ENCODE measurements at places on chromosomes 4 and X. TPM values are rescaled to one million over a fixed set of nuclear protein-coding genes. Genes with fewer than 3 reads are reported as not detected.

The ADH7 gene
- polyA plus RNA-seq, result 0.60 TPM

The FRG2 gene
- not detected for polyA plus RNA-seq

DNA sequence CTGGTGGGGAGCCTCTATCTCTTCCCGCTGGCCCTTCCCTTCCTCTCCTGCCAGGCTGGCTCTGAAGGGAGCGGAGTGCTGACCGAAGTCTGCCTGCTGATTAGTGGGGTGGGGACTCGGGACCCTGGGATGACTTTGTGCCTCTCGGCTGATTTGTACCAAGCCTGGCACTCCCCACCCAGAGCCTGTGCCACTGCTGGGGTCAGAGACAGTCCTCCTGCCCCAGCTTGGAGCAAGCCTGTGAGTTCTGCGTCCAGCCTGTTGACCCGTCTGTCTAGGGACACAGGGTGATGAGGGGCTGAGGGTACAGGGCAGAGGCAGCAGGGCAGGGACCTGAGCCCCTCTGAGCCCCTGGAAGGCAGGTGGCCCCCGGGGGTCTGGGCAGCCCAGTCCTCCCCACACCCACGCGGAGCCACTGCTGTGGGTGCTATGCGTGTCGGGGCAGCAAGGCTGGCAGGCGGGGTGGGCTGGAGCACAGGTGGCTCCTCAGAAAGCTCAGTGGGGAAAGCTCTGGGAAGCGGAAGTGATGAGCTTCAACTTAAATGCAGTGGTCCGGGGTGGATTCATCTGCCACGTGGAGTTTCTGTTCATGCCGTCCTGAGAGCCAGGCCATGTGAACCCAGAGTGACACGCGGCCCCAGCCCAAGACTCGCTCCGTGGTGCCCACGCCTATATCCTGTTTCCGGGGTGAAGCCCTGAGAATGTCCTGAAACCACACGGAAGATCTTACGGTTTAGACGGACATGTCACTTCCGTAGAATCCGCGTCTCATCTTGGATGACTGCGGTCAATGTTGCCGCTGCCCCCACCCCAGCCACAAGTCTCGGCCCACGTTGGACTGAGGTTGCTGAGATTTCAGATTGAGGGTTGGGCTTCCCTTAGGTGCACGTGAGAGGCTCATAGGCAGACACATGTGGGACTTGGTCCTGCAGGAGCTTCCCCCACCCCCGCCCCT lies 21.1 kb upstream of the UVSSA start:
- no peaks in the 10 kb centered on the region for H3K4me1 ChIP-seq
- H3K4me3 ChIP-seq, result no peak overlapping the region
- no peaks in the 10 kb centered on the region for H3K27me3 ChIP-seq
- H3K36me3 ChIP-seq, result peaks cover 29% of the 10 kb centered on the region

DNA sequence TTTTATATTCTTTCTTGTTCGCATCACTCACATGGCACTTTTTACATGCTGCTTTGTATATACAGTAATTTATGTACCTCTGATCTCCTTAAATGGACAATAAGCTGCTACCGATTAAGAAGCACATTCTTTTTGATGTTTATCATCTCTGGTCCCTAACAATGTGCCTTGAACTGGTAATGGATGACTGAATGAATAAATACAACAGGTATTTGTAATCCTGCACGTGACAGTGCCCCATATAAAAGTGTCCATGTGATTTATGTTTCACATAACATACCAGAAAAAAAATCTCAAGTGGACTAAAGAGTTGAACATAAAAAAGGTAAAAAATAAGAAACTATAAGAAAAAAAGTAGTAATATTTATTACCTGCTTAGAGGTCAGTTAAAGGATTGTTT lies 7.7 kb upstream of the SLAIN2 start:
- H3K27ac ChIP-seq, result no peak overlapping the region
- H3K4me1 ChIP-seq, result peaks cover 5% of the 10 kb centered on the region
- no peak for DNase-seq
- H3K36me3 ChIP-seq, result no peaks in the 10 kb centered on the region
- H3K27me3 ChIP-seq, result no peaks in the 10 kb centered on the region

DNA sequence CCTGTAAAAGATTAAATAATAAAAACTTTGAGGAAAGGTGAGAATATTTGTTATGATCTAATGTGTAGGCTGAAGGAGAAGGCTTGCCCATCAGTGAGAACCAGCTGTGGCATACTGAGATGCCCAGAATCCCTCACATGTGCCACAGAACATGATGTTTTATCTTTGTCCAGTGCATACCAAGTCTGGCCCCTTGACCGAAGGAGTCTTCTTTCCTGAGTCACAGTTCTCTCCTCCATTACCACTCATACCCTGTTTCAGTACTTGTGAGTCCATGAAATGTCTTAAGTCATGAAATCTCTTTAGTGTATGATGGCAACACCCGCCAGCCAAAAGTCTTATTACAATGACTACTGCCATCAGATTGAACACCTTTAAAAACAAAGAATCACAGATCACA lies 42.7 kb downstream of the PPARGC1A start:
- no peak overlapping the region for H3K27ac ChIP-seq
- no peaks in the 10 kb centered on the region for H3K27me3 ChIP-seq
- no peak for DNase-seq

DNA sequence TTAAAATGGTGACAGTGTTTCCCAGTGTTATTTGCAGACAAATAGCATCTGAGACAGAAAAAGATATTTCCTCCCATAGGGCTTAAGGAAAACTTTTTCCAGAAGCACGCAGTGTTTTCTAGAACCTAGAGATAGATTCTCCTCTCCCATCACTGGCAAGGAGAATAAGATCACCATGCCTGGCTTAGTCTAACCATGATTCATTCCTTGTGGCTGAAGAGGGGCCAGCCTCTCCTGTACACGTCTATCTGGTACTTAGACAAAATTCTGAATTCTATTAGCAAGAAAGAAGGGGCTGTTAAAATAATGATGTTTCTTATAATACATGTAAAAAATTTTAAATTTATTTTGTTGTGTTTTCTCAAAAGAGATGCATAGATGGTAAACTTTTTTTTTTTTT lies 296.1 kb upstream of the LDB2 start:
- H3K4me3 ChIP-seq, result no peak overlapping the region
- no peaks in the 10 kb centered on the region for H3K27me3 ChIP-seq
- H3K36me3 ChIP-seq, result no peaks in the 10 kb centered on the region
- DNase-seq, result no peak
- H3K27ac ChIP-seq, result no peak overlapping the region

DNA sequence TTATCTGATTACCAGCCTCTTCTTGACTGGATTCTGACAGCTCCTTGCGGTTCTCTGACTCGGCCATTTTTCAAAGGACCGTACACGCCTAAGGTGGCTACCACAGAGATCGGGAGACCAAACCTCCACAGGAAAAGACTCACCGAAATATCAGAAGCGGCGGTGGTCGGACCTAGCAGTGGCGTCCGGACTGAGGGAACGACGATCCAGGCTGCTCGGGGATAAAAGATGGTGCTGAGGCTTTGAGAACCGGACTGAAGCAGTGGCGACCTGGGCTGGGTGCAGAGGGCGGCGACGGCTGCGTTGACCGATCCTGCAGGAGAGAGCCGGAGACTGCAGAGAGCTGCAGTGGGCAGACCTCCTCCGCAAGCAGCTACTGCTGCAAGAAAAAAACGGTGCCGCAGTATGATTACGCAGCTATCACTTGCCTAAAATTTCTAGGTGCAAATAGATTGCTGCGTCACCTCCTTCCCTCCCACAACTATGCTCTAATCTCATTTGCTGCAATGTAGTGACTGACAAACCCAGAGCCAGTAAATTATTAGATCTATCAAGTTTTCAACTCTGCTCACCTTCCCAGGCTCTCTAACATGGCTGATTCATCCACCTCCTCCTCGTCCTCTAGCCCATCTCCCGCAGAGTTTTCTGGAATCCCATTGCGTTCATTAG lies at the start of gene NAP1L2:
NAP1L2 (minus strand) TSS at position 426 of the 669 bp plus-strand sequence; CDS start at position 67, 359 bp downstream.
- peak; percentile 71 for DNase-seq
- H3K4me3 ChIP-seq, result peak within 1 kb of the TSS; percentile 57
- H3K27ac ChIP-seq, result peak within 1 kb of the TSS; percentile 70

The ADGRG4 gene
- polyA plus RNA-seq, result not detected

GRCh38 chrX:22323541-22323940 lies 50.8 kb downstream of the CBLL2 start:
- DNase-seq, result no peak
- no peaks in the 10 kb centered on the region for H3K27me3 ChIP-seq
- H3K4me1 ChIP-seq, result no peaks in the 10 kb centered on the region
- H3K4me3 ChIP-seq, result no peak overlapping the region
- H3K36me3 ChIP-seq, result no peaks in the 10 kb centered on the region

DNA sequence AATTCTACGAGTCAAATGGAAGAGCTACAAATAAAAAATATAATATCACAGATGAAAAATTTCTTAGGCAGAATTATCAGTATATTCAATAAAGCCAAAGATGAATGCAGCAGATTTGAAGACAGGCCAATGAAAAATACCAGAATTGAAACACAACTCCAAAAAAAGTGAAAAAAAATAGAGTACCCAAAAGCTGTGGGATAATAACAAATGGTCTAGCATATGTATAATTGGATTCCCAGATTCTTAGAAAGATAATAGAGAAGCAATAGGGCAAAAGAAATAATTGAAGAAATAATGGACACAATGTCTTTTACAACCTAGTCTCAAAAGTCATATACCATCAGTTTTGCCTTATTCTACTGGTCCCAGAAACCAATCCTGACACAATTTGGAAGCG lies 4.4 kb downstream of the ANAPC10 start:
- no peak overlapping the region for H3K4me3 ChIP-seq
- H3K36me3 ChIP-seq, result peaks cover 22% of the 10 kb centered on the region
- no peak for DNase-seq
- H3K27me3 ChIP-seq, result no peaks in the 10 kb centered on the region

GRCh38 chr4:26319949-26320537 lies 771 bp upstream of the RBPJ start:
- H3K27me3 ChIP-seq, result no peaks in the 10 kb centered on the region
- DNase-seq, result no peak
- H3K4me1 ChIP-seq, result peaks cover 25% of the 10 kb centered on the region

DNA sequence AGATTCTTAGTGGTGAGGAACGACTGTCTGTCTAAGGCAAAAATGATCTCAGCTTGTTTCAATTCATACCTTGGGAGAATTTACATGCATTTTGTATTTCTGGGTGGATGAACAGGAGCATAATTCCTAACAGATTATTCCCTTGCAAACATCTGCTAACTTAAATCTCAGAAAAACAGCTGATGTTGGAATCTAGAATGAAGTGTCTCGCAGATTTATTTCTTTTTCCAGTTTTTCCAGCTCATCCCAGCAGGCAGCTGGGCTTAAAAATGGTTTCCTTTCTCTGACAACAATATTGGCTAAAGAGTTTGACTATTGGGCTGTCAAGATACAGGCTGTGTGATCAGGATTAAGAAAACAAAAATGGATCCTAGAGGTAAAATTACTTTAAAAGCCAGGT lies 1.1 kb downstream of the LNX1 start:
- no peaks in the 10 kb centered on the region for H3K4me1 ChIP-seq
- no peaks in the 10 kb centered on the region for H3K36me3 ChIP-seq
- no peak overlapping the region for H3K4me3 ChIP-seq
- H3K27me3 ChIP-seq, result no peaks in the 10 kb centered on the region

The UTP14A gene
- polyA plus RNA-seq, result 6.6 TPM

GRCh38 chr4:142379277-142380051 lies 466.6 kb downstream of the INPP4B start:
- no peaks in the 10 kb centered on the region for H3K36me3 ChIP-seq
- H3K27ac ChIP-seq, result peak overlapping the region; percentile 62
- no peak overlapping the region for H3K4me3 ChIP-seq
- H3K4me1 ChIP-seq, result peaks cover 19% of the 10 kb centered on the region
- no peaks in the 10 kb centered on the region for H3K27me3 ChIP-seq
- no peak for DNase-seq

GRCh38 chr4:37687194-37687562 lies 1.0 kb upstream of the RELL1 start:
- no peak for DNase-seq

DNA sequence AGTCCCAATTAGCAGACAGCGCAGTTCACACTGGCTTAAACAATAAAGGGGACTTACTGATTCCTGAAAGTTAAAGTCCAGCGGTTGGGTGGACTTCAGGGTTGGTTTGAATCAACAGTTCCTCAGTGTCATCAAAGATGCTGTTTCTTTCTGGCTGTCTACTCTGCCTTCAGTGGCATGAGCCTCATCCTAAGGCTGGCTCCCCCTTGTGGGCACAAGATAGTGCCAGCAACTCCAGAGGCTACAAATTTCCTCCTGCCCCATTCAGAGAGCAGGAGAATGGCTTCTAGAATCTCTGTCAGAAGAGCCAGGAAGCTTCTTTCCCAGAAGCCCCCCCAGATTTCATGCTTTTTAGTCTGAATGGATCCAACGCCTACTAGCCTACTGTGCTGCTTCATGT lies 82.4 kb upstream of the MTM1 start:
- no peaks in the 10 kb centered on the region for H3K27me3 ChIP-seq
- H3K4me3 ChIP-seq, result no peak overlapping the region
- H3K27ac ChIP-seq, result no peak overlapping the region
- DNase-seq, result peak; percentile 74
- no peaks in the 10 kb centered on the region for H3K36me3 ChIP-seq

DNA sequence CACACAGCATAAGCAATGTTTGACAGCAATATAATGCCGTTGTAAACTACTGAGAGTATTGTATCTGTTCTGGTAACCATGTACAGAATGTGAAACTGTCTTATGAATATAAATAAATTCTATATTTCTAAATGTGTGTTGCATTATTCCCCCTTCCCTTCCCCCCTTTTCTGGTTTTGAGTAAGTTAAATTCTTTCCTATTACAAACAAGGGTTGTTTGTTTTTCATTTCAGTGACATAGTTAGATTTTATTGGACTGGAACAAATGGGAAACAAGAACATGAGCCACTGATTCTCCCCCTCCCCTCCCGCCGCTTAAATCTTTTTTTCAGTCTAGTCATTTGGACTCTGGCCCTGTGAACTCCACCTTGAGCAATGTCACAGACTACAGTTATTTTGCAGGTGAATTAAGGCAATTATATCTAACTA lies 69.8 kb downstream of the GPAT3 start:
- no peaks in the 10 kb centered on the region for H3K27me3 ChIP-seq
- DNase-seq, result no peak
- no peaks in the 10 kb centered on the region for H3K36me3 ChIP-seq
- H3K4me1 ChIP-seq, result no peaks in the 10 kb centered on the region

DNA sequence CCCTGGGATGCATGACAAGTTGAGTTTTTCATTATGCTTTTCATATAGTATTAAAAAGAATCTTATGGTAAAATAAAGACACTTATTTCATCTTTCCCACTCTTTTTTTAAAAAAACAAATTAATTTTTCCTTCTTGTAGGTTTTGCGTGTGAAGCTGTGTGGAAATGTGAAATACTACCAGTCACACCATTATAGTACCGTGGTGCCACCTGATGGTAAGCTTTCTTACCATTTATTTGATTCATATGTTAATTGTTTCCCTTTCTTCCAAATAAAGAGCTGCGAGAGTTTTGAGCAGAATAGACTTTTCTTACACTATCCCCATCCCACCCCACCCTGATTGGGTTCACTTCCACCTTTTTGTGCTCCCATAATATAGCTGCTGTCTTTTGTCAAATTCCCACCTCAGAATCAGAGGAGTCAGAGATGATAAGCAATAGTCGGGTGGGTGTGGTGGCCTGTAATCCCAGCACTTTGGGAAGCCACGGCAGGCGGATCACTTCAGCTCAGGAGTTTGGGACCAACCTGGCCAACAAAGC lies 44.3 kb downstream of the CASP6 start:
- no peaks in the 10 kb centered on the region for H3K27me3 ChIP-seq
- H3K4me3 ChIP-seq, result no peak overlapping the region
- no peaks in the 10 kb centered on the region for H3K4me1 ChIP-seq
- no peaks in the 10 kb centered on the region for H3K36me3 ChIP-seq

GRCh38 chrX:3129256-3129655 lies 88.0 kb downstream of the ARSF start:
- no peaks in the 10 kb centered on the region for H3K36me3 ChIP-seq
- H3K4me3 ChIP-seq, result no peak overlapping the region
- DNase-seq, result no peak
- no peaks in the 10 kb centered on the region for H3K27me3 ChIP-seq

The HHIP gene
- polyA plus RNA-seq, result 0.50 TPM

Measured in sigmoid colon (tissue), 7 donors.